GM04503 (cell line): ENCODE measurements at places on chromosomes 7 and 10.

- no peak for DNase-seq
Observed at GRCh38 chr10:13658871-13659685, 72.3 kb downstream of the PRPF18 start.

DNA sequence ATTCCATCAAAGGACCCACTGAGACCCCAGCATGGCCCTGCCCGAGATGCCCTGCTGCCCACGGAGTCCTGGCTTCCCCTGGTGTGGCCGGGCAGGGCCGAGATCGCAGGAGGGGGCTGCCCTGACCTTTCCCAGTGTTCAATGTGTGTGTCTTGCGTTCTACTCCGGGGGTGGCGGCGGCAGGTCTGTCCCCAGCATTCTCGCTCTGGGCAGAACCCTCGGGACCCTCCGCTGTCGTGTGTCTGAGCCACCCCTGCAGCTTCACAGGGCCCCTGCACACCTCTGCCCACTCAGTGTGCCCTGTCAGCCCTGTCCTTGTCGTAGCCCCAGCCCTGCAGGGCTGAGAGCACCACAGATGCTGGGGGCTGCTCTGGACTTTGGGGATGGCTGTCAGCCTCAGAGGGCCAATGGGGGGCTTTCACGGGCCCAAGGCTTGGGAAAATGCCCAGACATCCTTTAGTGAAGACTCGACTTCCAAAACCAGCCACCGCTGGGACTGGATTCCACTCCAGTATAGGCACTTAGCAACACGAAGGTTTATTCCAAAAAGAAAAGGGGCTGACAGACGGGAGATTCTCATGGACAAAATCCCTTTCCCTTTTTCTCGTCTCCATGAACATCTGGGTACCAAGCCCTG is 30.0 kb upstream of the KNDC1 start:
- DNase-seq: no peak

- DNase-seq: no peak
Observed at GRCh38 chr10:68721673-68722335, 765 bp downstream of the CCAR1 start.

GRCh38 chr10:19556666-19557065 is 259.6 kb upstream of the PLXDC2 start:
- no peak for DNase-seq

DNA sequence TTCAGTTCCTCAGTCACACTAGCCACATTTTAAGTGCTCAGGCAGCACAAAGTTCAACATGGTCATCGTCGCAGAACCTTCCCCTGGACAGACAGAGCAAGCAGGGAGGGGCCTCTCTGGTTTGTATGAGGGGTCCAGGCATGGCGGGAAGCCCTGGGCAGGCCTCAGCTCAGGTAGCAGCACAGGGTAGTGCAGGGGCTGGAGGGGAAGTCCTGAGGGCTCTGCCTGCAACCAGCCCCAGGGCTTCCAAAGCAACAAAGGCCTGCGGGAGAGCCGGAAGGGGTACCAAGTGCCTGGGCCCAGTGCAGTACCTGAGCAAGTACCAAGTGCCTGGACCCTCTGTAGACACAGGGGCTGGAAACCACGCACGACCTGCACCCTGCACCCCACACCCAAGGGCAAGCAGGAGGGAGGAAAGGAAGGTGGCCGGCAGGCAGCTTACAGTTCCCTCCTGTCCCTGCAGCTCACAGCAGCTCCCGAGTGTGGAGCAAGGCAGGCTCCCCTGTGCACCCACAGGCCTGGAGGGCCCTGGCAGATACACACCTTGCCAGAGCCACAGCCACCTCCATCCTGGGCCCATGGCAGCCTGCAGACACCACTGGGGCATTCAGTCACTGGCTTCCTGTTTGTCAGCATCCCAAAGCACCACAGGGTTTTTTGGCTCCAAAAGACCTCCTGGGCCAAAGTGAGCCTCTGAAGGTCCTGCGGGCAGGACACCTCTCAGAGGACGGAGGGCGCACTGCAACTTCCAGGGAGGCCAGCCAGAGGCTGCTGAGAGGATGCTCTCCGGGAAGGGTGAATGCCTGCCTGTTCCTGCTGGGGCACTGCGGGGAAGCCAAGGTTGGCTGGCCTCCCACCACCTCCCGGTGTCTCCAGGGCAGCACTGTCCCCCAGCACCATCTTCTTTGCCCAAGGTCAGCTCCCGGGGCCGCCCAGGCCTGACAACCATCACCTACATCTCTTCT is 6.5 kb upstream of the RET start:
- DNase-seq: no peak

DNA sequence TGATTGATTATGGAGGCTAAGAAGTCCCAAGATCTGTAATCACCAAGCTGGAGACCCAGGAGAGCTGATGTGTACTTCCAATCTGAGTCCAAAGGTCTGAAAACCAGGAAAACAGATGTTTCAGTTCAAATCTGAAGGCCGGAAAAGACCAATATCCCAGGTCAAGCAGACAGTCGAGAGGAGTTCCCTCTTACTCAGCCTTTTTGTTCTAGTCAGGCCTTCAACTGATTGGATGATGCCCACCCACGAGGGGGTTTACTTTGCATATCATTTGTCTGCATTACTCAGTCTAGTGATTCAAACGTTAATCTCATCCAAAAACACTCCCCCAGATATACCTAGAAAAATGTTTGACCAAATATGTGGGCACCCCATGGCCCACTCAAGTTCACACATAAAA is 7.4 kb upstream of the ARID5B start:
- no peak for DNase-seq

- DNase-seq: peak; percentile 31
Observed at GRCh38 chr10:43160046-43160920, 22.0 kb downstream of the CSGALNACT2 start.

DNA sequence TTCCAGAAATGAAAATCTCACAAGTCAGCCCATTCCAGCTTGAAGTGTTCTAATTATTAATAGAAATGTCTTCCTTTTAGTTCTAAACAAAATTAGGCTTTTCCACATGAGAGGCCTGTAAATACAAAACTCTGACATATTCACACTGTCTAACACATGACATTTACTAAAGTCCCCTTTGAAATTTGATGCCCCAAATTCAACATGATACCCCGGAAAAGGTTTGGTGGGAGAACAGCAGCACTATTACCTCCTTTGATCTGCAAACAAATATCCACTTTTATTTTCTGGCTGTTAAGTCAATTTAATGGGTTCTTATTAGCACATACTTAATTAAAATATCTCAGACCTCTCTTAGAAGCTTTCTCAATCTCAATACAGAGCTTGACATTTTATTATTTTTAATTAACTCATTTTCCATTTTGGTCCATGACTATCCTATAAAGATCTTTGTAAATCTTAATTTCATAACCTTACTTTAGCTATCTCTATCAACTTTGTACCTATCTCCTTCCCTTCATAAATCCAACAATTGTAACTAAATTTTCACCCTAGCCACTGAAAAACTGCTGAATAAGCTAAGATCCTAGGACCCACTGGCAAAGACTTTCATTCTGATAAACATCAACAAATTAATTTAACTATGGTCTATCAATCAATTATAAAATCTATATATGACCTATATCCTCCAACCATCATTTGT is 63.2 kb downstream of the USP6NL start:
- DNase-seq: no peak

GRCh38 chr10:13331646-13332045 is 16.4 kb downstream of the SEPHS1 start:
- DNase-seq: no peak

GRCh38 chr10:47057471-47057870 is 146.2 kb downstream of the PTPN20 start:
- DNase-seq: no peak

GRCh38 chr7:69218576-69218975 is 379.7 kb upstream of the AUTS2 start:
- no peak for DNase-seq

GRCh38 chr10:92483539-92483938 is 90.4 kb downstream of the IDE start:
- DNase-seq: no peak

DNA sequence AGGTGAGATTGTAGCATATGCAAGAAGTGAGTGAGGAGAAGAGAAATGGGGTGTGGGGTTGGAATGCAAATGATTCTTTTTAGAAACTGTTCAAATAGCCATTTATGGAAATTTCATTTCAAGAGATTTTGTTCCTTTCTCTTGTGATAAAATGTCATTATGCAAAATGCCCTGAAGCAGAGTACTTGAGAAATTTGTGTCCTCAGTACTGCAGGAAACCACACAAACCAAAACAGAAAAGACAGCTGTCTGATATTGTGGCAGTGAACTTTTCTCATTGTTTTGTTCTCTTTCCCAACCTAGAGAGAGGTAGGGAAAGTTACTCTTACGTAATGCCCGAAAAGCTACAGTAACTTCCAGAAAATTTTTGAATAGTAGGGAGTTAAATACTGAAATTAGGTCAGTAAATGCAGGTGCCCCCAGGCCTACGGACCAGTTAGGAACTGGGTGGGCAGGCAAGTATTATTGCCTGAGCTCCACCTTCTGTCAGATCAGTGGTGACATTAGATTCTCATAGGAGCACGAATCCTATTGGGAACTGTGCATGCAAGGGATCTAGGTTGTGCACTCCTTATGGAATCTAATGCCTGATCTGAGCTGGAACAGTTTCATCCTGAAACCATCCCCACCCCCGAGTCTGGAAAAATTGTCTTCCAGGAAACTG is 34.0 kb downstream of the DLD start:
- no peak for DNase-seq

DNA sequence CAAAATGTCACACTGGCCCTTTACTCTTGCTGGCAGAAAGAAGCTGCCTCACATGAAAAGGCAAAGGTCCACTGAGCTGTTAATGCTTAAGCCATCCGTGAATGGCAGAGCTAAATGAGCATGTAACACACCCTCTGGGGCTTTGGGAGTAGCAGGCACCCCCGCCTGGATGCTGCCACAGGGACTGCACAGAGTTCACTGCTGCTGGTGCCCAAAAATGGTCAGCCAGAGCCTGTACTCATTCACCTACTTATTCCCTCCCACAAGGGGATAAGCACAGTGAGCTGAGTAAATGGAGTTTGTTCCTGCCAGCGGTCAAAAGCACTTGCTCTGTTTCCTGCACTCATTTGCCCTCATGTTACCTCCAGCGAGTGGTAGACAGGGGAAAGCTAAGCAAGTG is 374.0 kb upstream of the STEAP1 start:
- DNase-seq: no peak

GRCh38 chr7:33895025-33895804 is 10.1 kb upstream of the BMPER start:
- no peak for DNase-seq

DNA sequence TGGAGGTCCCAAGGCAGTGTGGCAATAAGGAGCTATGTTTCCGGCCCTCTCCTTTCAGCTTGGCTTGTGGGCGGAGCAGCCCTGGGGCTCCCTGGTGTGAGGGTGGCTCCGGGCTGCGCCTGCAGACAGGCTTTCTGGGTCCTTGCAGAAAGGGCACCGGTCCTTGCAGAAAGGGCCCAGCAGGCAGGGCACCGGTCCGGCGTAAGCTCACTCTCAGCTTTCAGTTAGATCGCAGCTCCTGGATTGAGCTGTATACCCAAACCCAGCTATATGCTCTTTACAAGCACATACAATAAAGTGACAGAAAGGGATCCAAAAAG is 293.8 kb upstream of the SHH start:
- DNase-seq: no peak

DNA sequence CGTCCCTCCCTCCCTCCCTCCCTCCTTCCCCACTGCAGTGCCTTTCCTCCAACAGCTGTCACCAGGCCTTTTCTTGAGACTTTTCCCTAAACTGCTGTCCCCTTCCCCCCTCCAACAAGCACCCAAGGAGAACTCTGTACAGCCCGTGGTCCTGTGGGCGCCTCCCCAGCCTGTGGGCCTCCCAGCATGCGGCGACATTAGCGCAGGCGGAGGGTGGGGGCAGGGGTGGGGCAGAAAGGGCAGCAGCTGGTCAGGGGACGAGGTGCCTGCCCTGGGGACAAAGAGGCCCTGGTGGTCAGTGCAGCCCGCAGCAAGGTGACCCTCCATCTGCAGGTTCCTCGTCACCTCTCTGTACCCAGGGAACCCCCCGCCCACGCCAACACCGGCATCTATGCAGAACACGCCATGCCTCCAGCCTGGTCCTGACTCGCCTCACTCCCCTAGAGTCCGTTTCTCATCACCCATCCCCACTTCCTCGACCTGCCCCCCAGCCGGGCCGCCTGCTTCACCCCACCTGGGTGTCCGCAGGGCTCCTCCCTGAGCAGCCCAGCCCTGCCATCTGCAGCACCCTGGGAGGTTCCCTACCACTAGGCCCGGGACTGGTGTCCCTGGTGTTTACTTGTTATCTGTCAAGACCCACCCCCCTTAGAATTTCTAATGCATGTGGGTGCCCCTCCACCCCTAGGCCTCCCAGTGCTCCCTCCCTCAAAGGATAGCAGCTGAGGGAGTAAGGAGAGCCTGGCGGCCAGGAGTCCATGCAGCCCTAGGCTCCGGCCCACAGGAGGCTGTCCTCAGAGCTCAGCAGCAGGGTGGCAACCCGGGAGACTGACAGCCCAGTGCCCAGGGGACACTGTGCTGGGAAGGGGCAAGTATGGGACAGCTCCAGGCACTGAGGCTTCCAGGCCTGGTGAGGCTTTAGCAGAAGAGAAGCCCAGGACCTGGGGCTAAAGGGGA is 147.8 kb downstream of the ARHGAP22 start:
- DNase-seq: no peak

DNA sequence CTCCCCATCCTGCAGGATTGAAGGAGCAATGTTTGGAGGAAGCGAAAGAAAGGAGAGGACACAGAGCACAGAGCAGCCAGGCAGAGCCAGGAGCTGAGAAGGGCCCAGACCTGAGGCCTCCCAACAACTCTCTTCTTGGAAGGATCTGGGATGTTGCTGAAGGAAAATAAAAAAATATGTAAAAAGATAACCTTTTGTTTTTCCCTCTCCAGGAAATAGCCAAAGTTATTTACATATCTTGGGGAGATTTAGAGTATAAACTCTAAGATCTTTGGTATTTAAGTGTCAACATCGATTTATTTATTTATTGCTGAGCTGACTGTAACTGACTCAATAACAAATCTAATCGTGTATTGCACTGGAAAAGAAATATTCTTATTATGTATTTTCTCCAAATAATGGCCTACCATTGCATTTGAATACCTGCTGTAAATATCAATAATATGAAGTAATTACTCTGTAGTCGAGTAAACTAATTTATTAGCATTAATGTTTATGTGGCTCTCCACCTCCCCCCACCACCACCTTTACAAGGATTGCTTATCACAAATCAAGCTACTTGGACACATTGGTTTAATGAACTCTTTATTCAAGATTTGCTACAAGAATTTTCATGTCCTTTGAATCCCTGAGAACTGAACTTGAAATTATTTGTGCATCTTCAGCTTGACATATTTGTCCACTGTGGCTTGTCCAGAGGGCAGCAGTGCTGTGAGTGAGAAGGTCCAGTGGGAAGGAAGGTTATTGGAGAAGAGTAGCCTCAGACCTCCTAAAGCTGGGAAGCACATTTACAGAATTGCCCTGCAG is 1.8 kb upstream of the HOXA11 start:
- no peak for DNase-seq

GRCh38 chr10:73095481-73096021 is 1.1 kb downstream of the P4HA1 start:
- DNase-seq: peak; percentile 49

DNA sequence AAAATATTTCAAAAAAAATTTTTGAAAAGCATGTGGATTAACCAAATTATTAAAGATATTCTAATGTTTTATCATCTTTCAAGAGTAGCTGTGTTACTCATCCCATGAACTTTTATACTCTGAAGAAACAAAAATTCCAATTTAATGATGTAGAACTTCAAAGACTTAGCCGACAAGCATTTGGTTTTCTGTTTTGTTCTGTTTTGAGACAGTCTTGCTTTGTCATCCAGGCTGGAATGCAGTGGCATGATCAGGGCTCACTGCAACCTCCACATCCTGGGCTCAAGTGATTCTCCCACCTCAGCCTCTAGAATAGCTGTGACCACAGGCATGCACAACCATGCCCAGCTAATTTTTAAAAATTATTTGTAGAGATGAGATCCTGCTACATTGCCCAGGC is 17.8 kb upstream of the LCOR start:
- peak; percentile 87 for DNase-seq
